ENCODE measurements at places on chromosomes 11 and 22.

DNA sequence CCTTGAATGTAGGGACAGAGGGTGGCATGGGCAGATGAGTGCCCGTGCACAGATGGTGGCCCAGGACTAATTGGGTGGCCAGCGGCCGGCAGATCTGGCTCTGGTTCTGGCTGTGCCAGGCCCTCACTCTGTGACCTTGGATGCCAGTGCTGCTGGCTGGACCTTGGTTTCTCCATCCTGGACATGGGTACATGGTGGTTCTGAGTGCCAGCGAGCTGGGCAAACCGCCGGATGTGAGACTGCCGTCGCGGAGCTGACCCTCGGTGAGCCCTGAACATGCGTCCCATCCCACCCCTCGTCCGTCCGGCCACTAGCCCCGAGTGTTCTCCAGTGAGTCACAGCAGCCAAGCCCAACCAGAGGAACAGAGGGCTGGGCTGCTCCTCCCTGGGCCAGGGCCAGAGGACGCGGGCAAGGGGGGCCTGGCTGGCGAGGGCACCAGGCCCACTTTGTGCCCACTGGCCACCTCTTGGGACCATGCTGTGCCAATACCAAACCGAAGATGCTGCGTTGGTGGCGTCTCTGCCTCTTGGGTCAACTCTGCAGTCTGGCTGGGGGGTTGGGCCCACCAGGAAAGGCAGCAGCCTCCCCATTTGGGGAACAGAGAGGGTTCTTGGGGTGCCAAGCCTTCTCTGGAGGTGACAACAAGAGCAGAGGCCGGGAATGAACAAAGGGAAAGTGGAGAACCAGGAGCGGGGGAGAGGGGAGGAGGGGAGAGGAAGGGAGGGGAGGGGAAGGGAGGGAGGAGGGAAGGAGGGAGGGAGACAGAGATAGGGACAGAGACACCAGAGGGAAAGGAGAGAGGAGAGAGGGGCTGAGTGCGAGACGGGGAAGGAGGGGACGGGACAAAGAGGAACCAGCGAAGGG lies 10.7 kb downstream of the LSP1 start:
- no peak for DNase-seq

- no peak for DNase-seq
These were observed 24.3 kb downstream of the IZUMO1R start for GRCh38 chr11:94328587-94329080.

DNA sequence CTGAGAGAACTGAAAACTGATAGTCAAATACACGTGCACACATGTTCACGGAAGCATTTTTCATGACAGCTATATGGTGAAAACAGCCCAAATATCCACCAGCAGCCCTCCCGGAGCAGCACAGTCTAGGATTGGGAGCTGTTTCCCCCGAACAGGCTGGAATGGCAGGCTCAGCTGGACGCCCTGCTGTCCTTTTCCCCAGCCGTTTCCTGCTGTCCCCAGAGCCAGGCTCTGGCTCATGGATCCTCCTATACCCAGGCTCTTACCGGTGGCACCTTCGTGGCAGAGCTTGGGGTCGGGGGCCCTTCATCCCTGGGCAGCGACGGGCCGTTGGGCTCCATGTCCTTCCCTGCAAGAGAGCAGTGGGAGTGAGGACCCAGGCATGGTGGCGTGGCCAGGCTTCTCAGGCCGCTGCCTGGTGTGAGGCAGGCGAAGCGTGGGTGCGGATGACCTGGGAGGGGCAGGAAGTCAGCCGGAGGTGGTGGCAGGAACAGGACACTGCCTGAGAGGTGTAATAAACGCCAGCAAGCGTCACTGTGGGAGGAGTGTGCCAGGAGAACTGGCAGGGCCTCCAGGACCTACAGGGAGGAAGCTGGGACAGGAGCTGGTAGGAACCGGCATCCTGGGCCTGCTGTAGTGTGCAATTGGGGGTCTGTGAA lies 38.8 kb downstream of the OSBPL5 start:
- DNase-seq = no peak

DNA sequence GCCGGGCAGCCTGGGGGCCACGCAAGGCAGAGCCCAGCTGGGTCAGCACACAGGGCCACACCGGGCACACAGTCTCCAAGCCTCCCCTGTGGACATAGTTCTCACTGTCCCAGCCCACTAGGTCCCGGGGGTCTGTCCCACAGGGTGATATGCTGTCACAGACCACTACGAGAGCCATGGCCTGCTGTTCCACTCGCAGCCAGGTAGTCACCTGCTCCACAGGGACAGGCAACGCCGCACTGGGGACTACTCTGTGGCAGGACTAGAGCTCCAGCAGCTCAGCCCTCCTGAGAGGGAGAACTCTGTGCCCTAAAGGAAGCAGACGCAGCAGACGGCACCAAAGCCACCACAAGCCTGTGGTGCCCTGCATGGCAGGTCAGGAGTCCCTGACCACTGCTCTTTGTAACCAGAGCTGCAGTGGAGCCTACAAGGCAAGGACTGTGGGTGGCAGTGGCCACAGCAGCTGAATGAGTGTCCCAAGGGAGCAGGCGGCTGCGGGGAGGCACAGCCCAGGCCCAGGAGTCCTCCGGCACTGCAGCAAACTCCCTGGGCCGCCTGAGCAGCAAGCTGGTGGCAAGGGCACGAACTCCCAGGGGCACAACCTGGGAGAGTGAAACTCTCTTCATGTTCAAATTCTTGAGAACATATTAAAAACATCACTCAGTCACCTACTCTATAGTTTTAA lies 171.2 kb upstream of the GRK3 start:
- no peak for DNase-seq

DNA sequence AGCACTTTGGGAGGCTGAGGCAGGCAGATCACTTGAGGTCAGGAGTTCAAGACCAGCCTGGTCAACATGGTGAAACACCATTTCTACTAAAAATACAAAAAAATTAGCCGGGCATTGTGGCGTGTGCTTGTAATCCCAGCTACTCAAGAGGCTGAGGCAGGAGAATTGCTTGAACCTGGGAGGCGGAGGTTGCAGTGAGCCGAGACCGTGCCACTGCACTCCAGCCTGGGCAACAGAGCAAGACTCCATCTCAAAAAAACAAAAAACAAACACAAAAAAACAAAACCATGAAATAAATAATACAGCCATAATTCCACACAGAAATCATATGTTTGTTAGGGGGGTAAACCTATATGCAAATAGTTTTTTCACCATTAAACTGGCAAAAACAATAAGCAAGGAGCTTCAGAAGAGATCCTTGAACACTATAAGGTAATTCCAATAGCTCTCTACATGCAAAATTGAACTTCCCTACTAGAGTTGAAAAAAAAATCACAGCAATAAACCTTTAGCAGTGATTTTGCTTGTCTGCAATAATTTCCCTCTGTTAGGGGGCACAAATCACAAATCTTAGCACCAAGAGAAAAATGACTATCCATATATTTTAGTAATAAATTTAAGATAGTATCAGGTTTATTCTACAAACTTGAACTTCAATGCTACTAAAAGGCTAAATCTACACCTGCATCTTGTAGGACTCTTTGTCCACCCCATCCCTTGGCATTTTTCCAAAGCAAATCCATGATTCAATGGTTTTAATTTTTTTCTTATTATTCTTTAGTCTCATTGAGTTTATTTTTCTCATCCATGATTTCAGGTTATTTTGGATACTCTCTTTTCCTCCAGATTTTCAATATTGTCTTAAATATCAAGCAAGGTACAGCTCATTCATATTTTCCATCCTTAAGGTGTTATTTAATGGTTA lies 3.9 kb downstream of the CSTF3 start:
- DNase-seq = no peak

- no peak for DNase-seq
These were observed 6.7 kb downstream of the ETS1 start for GRCh38 chr11:128580612-128581011.

DNA sequence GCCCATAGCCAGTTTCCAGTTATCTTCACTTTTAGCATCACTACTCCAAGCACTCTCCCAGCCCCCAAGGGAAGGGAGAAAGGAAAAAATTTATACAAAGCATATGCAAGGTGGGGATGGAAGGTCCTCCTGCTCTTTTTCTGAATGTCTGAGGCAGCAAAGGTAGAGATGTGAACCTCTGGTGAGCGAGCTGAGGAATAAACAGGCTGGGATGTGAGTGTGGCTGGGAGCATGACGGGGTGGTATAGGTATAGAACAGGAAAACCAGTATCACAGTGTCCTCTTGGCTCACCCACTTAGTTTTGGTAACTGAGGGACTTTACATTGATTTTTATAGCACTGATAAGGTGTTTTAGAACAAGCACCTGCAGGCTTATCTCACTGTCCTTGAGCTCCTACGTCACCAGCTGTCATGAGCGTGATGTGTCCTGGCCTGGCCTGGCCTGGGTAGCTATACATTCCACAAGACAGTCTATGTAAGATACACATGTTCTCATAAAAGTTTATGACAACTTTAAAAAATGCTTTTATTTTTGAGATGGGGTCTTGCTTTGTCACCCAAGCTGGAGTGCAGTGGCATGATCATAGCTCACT lies 10.3 kb upstream of the POLD3 start:
- DNase-seq = no peak

DNA sequence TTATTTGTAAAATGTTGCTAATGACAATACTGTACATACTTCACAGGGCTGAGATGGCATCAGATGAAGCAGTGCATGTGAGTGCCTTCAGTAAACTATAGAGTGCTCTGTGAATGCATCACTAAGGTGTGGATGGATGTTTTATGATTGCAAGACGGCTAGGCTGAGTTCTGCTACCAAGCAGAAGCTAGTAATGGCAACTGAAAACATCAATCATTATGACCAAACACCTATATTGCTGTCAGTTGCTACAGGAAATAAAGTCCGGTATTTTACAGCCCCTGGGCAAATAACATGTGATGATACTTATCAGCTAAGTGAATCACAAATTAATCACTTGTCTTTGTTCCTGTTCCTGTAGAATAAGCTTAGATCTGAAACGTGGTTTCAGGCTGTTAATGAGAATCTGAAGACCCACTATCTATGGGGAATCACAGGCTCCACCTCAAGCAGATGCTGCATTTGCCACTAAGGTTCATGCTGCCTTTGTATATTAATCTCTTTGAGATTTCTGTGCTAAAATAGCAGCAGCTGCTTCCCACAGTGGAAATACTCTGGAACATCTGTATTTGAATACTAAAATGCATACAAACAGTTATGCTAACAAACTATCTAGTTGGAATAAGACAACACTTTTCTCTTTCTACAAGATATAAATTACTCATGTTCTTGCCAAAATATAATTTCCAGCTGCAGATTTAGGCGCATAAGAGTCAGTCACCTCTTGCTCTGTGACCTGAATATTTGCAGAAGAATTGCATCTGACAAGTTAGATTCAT lies 254.0 kb upstream of the PITPNB start:
- DNase-seq = no peak

DNA sequence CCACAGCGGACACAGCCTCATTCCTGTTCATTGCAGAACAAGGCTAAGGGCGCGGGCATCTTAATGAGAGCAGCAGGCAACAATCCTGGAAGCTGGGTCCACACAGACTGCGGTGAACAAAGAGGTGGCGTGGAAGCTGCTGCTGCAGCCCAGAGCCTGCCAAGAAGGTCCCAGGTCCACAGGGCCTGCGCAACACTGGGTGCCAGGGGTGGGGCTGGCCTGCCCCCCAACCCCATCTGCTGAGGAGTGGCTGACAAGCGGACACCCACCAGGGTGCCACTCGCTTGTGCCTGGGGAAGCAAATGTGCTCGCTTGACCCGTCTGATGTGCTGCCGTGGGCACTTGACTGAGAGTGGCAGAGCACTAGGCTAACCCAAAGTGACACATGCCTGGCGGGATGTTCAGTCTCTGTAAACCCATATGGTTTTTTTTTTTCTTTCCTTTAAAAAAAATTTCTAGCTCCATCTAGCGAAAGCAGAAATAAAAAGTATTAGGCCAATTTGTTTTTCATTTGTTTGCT lies 83.2 kb upstream of the PITPNB start:
- peak; percentile 55 for DNase-seq

DNA sequence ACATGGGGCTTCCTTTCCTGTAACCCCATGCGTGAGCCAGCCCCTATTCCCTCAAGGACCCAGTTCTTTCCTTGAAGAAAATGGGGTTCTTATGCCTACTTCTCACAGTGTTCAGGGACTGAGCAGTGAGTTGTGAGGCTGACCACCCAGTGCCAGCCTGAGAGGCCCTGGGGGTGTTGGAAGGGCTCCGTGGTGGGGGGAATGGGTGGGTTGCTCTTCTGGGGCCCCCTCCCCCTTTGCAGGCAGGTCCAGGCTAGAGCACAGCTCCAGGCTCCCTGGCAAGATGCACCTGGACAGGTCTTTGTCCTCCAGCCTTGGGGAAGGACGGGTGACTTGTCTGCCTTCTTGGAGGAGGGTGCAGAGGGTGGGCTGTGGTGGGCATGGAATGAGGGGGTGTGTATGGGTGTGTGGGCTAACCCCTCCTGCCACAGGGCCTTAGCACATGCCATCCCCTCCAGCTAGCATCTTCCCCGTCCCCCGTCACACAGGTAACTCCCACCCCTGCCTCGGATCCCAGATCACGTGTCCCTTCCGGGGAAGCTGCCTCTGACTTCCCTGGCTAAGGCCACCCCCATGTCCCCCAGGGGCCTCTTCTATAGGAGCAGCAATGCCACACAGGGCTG lies 64.6 kb downstream of the MYEOV start:
- DNase-seq = no peak

GRCh38 chr11:67381244-67381972 lies 8.0 kb upstream of the CLCF1 start:
- DNase-seq = peak; percentile 83
